ENCODE measurements at places on chromosomes 7 and 10. TPM values are rescaled to one million over a fixed set of nuclear protein-coding genes. Genes with fewer than 3 reads are reported as not detected.

DNA sequence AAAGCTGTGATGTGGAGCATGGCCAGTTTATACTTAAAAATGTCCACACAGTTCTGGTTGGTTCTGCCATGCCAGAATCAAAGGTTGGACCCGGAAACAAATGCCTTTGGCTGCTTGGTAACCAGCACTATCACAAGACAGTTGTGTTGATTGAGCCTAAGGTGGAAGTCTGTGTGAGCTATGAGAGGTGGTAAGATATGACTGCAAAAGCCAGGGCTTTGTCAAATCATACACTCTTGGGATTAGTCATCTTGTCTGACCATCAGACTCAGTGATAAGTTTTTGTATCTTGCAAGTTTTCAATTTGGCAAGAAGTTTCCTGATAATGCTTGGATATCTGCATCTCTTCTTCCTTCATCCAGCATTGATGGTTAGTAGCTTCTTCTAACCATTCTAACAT lies 35.5 kb downstream of the GPR141 start:
- no peaks in the 10 kb centered on the region for H3K36me3 ChIP-seq
- peaks cover 10% of the 10 kb centered on the region for H3K27me3 ChIP-seq
- no peak overlapping the region for H3K4me3 ChIP-seq
- DNase-seq: no peak
- no peak overlapping the region for H3K27ac ChIP-seq
- H3K4me1 ChIP-seq: no peaks in the 10 kb centered on the region

The GPR37 gene
- not detected for total RNA-seq

DNA sequence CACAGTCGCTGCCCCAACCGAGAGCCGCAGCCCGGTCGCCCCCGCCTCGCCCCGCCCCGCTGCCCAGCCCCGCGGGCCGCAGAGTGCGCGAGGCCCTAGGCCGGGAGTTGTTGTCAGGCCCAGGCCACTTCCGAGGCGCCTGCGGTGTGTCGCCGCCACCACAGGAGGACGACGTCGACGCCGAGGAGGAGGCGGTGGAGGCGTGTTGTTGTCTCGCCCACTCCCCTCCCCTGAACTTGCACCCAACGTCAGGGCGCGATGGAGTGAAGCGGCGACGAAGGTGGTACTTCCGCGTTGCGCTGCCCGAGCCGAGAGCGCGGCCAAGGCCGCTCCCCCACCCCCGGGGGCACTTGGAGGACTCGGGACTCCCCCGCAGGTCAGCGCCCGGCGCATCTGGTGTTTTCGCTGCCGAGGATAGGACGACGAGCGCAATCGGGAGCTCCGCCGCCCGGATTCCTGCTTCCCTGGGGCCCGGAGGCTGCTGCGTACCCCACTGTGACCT lies at the start of gene CDK13:
Gene CDK13 (plus strand): TSS at position 286 of the 502 bp plus-strand sequence. CDS start 386 bp downstream, outside the sequence.
- peak within 1 kb of the TSS; percentile 100 for H3K27ac ChIP-seq
- peak within 1 kb of the TSS; percentile 97 for H3K4me3 ChIP-seq
- no peaks in the 10 kb centered on the region for H3K27me3 ChIP-seq
- H3K36me3 ChIP-seq: peaks cover 23% of the 10 kb centered on the region
- peak; percentile 96 for DNase-seq

The GRM3 gene
- total RNA-seq: not detected

The KNDC1 gene
- total RNA-seq: 1.2 TPM

The CNNM2 gene
- 7.9 TPM for total RNA-seq
